ENCODE measurements at places on chromosomes 11 and 22.

DNA sequence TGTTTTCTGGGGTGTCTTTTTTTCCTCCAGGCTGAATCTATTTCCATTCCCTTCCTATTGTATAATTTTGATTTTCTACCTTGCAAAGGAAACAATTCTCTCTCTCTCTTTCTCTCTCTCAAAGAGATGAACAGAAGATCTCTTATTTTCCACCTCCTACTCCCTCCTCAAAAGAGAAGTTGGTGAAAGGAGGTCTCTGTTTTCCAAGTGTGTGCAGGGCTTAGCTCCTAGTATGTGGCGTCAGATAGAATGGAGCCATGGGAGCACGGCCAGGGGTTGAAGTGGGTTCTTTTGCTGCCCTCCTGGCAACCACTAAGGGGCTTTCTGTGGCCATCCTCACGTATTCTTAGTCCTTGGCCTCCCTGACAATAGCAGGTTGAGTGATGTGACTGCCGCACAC, 480 bp downstream of the TRIM34 start:
- DNase-seq, result no peak

GRCh38 chr11:3134651-3135480, 30.2 kb downstream of the OSBPL5 start:
- DNase-seq, result no peak

GRCh38 chr11:133904818-133905515, 51.8 kb downstream of the IGSF9B start:
- no peak for DNase-seq

- no peak for DNase-seq
Measured at GRCh38 chr22:50184004-50184901, 1.5 kb upstream of the TRABD start.

DNA sequence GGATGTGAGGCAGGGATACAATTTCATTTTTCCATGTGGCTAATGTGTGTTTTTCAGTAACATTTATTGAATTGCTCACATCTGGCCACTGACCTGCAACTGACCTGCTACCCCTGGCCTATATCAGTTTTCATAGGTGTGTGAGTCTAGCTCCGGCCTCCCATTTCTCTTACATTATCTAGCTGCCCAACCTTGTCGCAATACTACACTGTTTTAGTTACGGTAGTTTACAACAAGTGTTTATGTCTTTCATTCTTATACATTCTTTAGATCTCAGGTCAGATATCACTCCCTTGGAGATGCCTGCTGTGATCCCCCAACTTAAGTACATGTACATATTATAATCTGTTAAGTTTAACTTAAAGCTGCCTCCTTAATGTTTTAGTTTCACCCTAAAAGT, 2.3 kb upstream of the CYB5R2 start:
- no peak for DNase-seq

DNA sequence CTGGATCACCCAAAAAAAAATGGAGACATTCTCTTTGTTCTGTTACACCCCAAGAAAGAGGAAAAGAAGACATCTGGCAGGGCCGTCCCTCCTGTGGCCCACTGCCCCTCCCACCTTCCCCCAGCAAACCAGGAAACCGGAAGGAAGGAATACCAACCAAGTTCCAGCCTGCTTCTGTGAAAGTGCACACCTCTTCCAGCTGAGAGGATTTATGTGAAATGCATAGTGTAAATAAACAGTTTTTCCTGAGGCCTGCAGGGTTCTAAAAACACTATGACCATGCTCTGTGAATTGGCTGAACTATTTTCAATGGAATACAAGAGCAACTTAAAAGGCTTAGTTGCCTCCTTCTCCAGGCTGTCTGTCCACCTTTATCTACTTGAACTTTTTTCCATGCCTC, 50.0 kb upstream of the CHST1 start:
- no peak for DNase-seq

- DNase-seq, result no peak
Measured at GRCh38 chr11:103358251-103358650, 249.0 kb downstream of the DYNC2H1 start.

- no peak for DNase-seq
Measured at GRCh38 chr11:111785076-111785475, 18.9 kb upstream of the PPP2R1B start.

DNA sequence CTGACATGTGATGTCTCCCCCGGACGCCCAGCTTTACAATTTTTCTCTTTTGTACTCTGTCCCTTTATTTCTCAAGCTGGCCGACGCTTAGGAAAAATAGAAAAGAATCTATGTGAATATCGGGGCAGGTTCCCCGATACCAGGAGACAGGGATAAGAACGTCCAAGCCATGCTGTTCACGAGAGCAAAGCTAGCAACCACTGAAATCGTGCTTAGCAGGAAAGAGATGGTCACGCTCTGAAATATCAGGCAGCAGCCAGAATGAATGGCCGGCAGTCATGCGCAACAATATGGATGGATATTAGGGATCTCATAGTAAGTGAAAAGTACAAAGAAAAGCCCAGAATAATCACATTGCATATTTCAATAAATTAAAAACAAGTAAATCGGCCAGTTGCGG, 3.5 kb downstream of the CRYBB1 start:
- no peak for DNase-seq

- DNase-seq, result no peak
Measured at GRCh38 chr11:40134820-40135570, 1324.5 kb downstream of the LRRC4C start.

DNA sequence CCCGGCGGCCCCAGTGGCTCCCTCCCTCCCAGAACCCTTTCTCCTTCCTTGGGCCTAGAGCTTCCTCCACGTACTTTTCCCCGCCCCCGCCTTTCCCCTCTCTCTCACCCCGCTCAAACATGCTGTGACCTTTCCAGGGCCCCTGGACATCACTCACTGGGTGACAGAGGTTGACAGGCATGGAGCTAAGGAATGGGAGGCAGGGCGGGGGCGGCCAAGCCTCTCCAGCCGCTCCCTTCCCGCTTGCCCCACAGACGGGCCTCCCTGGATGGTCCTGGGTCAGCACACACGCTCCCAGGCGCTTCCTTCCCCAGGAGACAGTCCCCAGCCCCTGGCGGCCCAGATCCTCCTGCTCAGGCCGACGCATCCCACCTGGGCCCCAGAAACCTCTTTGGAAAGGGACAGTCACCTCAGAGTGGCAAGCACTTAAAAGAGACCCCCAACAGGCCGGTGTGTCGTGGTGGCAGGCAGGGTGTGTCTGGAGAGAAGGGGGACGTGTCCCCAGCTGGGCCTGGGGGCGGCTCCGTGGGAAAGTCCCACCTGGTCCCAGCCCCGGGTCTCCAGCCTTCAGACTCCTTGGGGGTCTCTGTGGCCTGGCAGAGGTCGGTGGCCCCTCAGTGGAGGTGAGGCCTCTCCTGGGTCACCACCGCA, 8.8 kb downstream of the H19 start:
- DNase-seq, result no peak

DNA sequence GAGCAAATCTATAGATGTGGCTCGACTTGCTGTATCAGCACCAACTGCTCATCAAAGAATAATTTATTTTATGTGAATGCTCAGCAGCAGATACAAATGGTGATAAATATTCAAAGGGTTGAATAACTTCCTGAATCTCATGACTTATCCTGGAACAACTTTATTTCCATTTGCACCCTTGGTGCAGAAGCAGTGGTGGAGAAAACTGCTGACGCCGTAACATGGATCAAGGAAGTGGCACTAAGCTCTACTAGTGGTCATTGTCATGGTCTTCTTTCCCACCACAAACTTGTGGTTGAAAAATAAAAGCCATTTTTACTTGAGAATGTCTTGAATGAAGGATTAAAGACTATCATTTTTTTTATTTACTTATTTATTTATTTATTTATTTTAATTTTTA, 14.6 kb downstream of the MARK2 start:
- DNase-seq, result no peak

- DNase-seq, result no peak
Measured at GRCh38 chr11:2701230-2701629, 1.4 kb upstream of the KCNQ1OT1 start.

GRCh38 chr22:44000123-44000522, 24.0 kb upstream of the PARVB start:
- DNase-seq, result no peak
